CD4-positive, alpha-beta T cell treated with Interleukin-1 beta for 1 hour (primary cell): ENCODE measurements at places on chromosomes 6 and 20.

DNA sequence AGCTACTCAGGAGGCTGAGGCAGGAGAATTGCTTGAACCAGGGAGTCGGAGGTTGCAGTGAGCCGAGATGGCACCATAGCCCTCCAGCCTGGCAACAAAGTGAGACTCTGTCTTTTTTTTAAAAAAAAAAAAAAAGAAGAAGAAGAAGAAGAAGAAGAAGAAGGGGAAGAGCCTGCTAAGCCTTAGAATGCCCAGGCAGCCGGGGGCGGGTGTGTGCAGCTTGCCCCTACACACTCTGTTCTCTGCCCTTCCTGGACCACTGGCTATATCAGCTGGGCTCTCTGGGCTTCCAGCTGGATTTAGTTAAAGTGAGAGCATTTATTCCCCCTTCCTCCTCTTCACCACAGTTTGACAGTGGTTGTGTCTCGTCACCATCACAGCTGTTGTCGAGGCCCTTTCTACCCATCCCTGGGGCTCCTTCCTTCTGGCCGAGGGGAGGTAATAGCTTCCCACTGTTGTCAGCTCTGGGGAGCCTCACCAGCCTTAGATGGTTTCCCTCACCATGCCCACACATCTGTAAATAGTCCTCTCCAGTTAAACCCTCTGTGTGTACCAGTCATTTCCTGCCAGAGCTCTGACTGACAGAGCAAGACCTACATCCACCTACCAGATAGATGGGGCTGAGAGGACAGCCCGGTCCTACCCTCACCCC lies 77.6 kb downstream of the TRERF1 start:
- DNase-seq = no peak

DNA sequence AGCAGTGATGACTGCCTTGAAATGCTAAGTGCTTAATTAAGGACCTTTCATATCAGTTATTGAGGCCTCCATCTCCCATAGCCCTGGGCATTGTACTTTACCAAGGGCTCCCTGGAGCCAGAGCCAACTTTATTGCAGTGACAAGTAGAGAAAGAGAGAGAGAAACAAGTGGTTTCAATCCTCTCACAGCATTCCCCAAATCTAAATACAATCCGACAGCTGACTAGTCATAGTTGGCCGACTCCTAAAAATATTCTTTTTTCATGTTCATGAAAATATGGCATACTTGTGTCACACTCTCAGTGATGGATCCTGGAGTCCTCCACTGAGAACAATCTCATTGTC lies 127.0 kb upstream of the TFAP2D start:
- no peak for DNase-seq

DNA sequence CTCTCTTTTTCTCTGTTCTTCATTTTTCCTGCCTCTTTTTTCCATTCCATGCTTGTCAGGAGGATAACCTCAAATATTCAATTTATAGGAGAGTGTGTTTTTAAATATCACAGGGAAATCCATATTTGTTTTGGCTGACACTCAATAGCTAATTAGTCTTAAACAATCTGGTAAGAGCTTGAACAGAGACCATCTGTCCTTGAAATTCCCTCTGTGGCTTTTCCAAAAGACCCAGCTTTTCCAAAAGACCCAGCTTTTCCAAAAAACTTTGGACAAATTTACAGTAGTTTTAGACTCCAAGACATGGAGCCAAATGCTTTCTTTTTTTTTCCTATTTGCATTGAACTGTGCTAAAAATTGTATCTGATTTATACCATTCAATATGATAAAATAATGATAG lies 127.4 kb upstream of the FAM83B start:
- no peak for DNase-seq

DNA sequence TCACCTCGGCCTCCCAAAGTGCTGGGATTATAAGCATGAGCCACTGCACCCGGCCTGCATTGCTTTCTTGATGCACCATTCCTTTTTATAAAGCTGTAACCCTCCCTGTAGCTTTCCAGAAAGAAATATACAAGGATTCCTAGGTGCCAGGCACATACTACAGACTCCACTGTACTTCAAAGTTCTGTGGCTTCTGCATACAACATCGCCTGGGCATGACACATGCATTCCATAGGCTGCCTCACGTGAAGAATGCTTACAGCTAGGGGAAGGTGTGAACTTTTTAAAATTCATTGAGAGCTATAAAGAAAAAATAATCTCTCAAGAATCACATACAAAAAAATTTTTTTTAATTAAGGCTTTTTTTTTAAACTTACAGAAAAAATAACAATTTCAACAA lies 50.2 kb downstream of the TRAM2 start:
- DNase-seq = no peak

- DNase-seq = no peak
Observed at GRCh38 chr6:112031960-112032359, 21.9 kb upstream of the CCN6 start.

DNA sequence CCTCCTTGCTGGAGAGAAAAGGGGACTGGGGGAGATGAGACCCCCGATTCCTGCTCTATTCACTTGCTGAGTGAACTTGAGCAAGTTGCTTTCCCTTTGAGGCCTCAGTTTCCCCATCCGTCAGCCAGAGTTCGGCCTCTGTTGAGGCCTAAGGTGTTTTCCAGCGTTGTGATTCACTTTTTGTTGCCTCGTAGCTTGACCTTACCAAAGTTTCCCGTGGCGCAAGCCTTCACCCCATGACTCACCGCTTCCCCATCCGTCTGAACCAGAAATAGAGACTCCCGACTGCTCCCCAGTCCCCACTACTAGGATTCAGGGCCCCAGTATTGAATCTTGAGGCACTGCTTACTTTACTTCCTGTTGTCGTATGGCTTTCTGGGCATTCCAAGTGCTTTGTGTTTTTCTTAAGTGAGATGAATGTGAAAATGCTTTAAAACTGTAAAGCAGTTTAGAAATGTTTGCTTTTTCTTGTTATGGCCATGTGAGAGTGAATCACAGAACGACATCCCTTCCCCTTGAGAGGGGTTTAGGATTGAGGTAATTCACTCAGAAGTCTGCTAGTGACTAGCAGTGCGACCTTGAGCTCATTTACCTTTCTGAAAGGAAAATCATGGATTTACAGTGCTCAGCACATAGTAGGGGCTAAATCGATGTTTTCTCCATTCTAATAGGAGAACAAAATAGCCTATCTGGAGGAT lies 1.2 kb downstream of the CHMP4B start:
- peak; percentile 79 for DNase-seq

DNA sequence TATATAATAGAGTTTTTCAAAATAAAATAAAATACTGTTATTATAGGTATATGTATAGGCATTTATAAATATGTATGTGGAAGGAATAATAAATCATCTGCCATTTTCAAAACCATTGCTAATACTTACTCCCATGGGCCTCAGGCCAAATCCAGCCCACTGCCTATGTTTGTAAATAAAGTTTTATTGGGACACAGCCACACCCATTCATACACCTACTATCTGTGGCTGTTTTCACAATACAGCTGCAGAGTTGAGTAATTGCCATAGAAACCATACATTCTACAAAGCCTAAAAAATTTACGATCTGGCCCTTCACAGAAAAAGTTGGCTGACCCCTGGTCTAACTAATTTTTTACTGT lies 9.5 kb downstream of the ALDH5A1 start:
- no peak for DNase-seq

GRCh38 chr20:59835448-59836395 lies 97.7 kb downstream of the SYCP2 start:
- DNase-seq = no peak

GRCh38 chr6:26016245-26016962 lies 53.8 kb downstream of the TRIM38 start:
- DNase-seq = no peak

- no peak for DNase-seq
Observed at GRCh38 chr6:67679566-67680296, 955.4 kb upstream of the ADGRB3 start.

DNA sequence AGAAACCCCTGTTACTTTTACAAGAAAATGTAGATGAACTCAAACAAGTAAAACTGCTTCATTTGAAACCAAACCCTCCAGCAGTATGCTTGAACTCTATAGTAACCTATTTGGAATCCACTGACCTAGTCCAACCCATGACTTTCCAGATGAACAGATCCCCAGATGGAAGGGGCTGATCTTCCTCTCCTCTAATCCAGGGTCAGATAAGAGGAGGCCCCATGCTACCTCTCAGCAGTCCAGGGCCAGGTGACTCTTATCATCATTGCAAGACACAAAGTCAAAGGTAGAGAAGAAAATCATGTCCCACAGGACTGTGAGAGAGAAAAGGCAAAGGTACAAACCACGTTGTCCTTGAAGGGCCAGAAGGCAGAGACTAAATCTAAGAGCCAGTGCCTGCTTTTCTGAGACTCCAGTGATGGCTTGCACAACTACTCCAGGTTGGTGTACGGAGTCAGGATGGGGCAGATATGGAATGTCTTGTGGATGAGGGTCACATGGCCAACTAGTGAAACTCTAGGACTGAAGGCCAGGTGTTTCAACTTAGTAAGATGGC lies 81.4 kb upstream of the MYLIP start:
- no peak for DNase-seq

GRCh38 chr6:107489636-107490565 lies at the start of gene SOBP:
Gene SOBP (plus strand): TSS chr6:107490117. CDS start chr6:107490617, 500 bp downstream.
- peak; percentile 49 for DNase-seq

- DNase-seq = no peak
Observed at GRCh38 chr20:58753922-58754551, 61.4 kb downstream of the NPEPL1 start.

DNA sequence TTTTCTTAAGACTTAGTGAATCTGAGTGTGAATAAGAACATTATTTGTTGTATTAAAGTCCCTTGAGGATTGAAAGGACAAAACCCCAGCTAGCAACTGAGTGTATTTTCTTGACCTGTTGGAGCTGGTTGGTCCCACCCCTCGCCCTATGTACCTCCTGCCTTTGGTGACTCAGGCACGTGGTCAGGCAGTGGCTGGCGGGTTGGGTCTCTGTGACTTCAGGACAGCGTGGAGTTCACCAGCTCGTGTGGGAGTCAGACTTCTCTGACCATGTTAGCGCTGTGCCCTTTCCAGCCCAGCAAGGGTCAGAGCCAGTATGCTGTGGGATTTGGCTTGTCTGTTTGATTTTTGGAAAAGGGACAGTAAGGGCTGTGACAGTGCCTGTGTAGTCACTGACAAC lies 93.7 kb downstream of the SSR1 start:
- DNase-seq = no peak

- DNase-seq = no peak
Observed at GRCh38 chr20:52129611-52130010, 62.0 kb downstream of the ZFP64 start.

GRCh38 chr6:34445313-34445860 lies 19.5 kb upstream of the RPS10 start:
- DNase-seq = no peak

GRCh38 chr20:9392892-9393857 lies 121.2 kb upstream of the LAMP5 start:
- no peak for DNase-seq

DNA sequence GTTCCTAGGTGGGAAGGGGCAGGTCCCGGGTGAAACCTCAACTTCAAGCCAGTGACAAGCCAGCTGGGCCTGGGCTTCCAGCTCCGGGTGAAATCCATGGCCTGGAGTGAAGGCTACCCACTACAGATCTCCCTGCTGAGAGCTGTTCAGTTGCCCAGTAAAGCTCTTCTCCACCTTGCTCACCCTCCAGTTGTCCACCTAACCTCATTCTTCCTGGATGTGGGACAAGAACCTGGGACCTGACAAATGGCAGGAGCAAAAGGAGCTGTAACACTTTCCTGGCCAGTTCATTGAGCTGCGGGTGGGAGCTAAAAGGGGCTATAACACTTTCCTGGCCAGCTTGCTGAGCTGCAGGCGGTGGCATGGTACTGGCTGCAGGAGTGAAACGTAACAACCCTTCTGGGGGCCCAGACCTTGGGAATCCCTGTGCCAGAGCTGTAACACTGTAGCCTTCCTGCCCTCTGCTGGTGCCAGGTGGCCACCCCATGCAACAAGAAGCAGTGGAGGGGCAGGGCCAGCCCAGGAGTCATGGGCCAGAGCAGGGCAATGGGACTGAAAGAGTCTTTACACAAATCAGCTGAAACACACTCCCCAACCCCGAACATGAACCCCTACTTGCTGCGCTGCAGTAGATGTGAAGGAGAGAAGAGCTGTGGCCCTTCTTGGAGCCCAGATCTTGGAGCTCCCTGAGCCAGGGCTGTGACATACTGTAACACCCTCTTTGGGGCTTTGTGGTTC lies 3.6 kb upstream of the HINT3 start:
- no peak for DNase-seq

DNA sequence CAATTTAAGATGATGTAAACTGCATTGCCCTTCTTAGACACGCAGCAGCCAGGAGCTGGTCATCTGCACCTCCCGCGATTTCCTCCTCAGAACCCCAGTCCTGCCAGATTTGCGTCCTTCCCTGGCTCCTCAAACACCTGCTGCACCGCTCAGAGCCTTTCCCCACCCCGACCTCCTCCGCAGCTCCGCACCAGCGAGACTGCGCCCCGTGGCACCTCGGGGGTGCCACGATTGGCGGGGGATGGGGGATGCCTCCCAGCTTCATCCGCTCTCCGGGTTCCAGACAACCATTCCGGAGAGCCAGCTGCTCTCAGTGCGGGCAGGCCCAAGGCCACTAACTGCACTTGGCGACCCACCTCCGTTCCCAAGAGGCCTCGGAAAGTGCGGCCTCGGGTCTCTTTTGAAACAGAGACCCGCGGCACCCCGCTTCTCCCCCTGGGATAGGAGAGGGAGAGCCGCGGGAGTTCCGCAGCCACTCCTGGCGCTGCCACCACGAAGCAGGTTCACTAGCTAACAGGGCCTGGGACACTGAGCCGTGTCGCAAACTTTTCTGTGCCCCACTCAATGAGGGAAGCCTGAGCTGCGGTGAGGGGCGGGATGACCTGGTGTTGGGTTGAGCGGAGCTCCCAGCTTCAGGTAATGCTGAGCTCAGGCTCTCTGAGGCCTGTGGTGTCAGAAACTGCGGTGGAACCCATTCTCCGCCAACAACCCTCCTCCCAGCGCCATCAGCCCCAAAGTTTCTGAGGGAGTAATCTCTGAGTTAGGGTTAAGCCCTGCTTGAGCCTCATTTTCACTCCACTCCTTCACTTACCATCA lies 7.3 kb upstream of the TFAP2A start:
- DNase-seq = no peak

GRCh38 chr20:49028684-49029083 lies 17.4 kb upstream of the CSE1L start:
- no peak for DNase-seq

DNA sequence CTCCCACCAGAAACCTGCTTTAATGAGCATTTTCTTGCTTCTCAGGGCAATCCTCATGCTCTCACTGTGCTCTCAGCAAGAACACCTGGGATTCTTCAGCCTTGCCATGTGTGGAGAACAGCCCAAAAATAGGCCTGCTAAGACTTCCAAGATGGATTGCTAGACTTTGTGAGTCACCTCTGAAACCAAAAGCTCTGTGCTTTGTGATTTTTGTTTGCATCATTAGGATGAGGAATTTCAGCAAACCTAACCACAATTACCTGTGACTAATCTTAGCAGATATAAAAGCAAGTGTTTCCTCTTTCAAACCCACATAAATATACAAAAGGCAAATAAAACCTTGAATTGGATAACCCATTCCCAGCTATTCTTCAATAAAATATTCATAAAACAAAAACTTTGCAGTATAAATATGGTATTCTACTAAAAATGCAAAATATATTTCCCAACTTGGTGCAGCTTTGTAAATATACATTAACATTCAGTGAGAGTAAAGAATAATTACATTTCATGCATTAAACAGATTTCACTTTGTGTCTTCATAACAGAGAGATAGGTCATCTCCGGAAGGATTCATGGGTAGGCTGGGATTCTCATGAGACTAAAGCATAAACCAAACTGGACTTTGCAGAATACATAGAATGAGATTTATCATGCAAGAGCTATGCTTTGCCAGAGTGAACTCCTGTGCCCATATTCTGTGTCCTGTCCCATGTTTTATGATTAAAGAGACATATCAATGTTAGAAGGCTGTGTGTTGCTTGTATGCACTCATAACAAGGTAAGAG lies 33.5 kb downstream of the TPBG start:
- DNase-seq = no peak
